Activated CD4-positive, alpha-beta memory T cell treated with anti-CD3 and anti-CD28 coated beads for 36 hours (primary cell): ENCODE measurements at places on chromosomes 12 and 14. TPM values are rescaled to one million over a fixed set of nuclear protein-coding genes. Genes with fewer than 3 reads are reported as not detected.

The CARMIL3 gene
- total RNA-seq = 0.75 TPM

The PELI2 gene
- 6.6 TPM for total RNA-seq

GRCh38 chr12:21751517-21751916, 23.0 kb downstream of the KCNJ8 start:
- H3K27me3 ChIP-seq = peaks cover 9% of the 10 kb centered on the region
- H3K4me1 ChIP-seq = no peaks in the 10 kb centered on the region
- H3K27ac ChIP-seq = no peak overlapping the region
- H3K4me3 ChIP-seq = no peak overlapping the region

DNA sequence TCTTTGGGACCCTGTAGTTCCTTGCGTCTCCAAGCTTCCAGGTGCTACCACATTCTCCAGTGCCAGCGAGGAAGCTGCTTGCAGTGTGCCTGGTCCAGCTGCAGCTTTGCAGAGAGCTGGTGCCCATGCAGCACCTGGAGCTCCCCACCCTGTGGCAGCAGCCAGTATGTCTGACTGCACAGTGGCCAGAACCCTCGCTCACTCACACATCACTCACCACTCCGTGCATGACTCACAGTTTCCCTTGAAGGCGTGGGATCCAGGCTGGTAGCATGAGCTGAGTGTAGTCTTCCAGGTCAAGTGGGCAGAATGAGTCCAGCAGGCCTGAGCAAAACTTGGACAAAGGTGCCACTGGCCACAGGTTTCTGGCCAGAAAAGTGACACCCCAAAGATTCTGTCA, 33.6 kb downstream of the SDR9C7 start:
- H3K4me3 ChIP-seq = no peak overlapping the region
- H3K27me3 ChIP-seq = peaks cover 7% of the 10 kb centered on the region
- peak; percentile 18 for DNase-seq
- H3K36me3 ChIP-seq = peaks cover 11% of the 10 kb centered on the region
- no peaks in the 10 kb centered on the region for H3K4me1 ChIP-seq
- H3K27ac ChIP-seq = no peak overlapping the region
